ENCODE measurements at places on chromosomes 16 and 17.
A peak's percentile ranks its signal among the peaks of the same experiment; 100 is the strongest.

DNA sequence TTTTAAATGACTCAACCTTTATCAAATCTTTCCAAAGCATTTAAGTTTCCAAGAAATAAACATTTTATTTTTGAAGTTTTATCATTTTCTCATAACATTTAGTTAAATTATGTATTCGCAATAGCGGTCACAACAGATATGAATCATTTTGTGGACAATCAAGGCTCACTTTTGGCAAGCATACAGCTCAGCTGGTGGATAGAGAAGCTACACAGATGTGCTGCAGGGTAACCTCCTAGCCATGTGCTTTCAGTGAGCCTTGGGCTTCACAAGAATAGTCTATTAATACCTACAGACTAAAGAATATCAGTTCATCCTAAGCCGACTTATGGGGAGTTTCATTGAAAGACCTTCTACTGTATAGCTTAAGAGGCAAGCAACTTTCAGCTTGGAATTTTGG lies 144.8 kb downstream of the MRTFB start:
- DNase-seq: no peak

- DNase-seq: no peak
These were observed 18.8 kb downstream of the ALOX15B start for GRCh38 chr17:8057691-8058114.

GRCh38 chr16:48852951-48853350 lies 243.0 kb upstream of the N4BP1 start:
- DNase-seq: no peak

GRCh38 chr16:66843191-66843590 lies 1.0 kb upstream of the CA7 start:
- no peak for DNase-seq

GRCh38 chr16:72646615-72647014 lies 401.3 kb downstream of the ZFHX3 start:
- no peak for DNase-seq

DNA sequence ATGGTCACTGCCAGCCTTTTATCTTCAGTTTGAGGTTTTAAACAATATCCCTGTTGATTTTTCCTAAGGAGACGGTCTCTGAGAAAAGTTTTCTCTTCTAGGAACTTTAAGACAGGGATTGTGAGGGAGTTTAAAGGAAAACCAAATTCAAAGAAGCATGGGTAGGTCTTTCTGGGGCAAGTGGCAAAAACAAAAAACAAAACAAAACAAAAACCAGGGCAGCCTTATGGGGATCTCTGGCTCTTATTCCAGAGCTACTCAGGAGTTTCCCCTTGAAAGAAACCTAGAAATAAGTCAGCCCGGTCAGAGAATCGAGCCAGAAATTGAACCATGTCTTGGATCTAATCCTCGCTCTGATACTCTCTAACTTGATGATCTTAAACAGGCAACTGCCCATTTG lies 424.5 kb downstream of the GRIN2A start:
- DNase-seq: no peak

GRCh38 chr16:4660454-4661007 lies 32.8 kb upstream of the NUDT16L1 start:
- peak; percentile 75 for DNase-seq

- DNase-seq: no peak
These were observed 1.1 kb upstream of the LSM12 start for GRCh38 chr17:44067545-44067940.

DNA sequence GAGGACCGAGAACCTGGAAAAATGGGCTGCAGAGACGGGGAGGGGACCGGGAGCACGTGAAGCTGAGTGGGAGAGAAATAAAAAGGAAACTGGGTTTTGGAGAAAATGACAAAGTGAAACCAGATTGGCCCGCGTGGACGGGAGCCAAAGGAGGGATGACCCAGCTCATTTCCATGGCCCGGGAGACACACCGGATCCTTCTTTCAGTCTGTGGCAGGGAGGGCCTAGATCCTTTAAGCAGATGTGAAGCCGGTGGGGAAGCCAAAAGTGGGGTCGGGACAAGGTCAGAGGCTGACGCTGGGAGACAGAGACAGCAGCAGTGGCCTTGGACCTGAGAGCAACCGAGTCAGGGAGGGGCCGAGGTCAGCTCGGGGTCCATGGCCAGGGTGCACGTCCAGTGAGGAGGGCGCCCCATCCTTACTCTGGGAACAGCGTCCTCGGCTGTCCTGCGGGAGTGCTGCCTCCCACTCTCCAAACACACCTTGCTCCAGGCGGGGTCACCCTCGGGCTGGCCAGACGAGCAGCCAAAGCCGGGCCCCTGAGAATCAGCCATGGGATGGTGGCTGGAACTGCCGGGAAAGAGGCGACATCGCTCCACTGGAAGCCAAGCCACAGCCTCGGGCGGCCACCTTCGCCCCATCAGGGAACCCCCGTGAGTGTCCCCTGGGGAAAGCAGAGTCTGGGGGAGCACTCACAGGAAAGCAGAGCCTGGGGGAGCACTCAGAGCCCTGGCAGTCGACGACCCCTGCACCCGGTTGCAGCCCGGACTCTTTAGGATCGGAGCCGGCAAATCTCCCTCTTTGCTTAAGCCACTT lies 17.3 kb downstream of the CA5A start:
- DNase-seq: no peak

DNA sequence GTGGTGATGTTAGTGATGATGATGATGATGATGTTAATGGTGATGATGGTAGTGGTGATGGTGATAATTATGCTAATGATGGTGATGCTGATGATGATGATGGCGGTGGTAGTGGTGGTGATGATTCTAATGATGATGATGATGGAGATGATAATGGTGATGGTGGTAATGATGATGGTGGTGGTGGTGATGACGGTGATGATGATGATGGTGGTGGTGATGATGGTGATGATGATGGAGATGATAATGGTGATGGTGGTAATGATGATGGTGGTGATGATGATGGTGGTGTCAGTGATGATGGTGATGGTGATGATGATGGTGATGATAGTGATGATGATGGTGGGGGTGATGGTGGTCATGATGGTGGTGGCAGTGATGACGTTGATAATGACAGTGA lies 132.5 kb downstream of the DNAH9 start:
- DNase-seq: no peak

DNA sequence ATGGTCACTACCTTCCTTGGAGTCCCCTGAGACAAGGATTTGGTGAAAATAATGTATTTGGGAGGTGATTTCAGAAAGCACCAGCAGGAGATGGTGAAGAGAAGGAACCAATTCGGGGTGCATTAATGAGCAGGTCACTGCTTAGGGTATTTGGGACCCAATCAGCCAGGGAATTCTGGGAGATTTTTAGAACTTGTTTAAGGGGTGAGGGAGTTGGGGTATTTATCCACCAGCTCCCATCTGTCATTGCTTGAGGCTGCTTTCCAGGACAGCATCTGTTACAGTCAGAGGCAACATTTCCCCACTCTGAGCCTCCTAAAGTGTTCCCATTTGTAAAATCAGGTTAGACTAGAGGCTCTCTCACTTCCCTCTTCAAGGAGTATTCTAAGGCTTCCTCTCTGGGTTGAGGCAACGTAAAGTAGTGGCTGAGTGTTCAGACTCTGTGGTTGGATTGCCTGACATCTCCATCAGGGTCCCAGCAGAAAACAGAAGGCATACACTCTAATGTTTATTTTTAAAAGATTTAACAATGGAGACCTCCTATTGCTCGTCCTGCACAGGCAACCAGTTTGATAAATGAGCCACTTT lies 60.9 kb downstream of the CLEC19A start:
- no peak for DNase-seq

GRCh38 chr16:49951574-49952195 lies 73.3 kb upstream of the CNEP1R1 start:
- no peak for DNase-seq

DNA sequence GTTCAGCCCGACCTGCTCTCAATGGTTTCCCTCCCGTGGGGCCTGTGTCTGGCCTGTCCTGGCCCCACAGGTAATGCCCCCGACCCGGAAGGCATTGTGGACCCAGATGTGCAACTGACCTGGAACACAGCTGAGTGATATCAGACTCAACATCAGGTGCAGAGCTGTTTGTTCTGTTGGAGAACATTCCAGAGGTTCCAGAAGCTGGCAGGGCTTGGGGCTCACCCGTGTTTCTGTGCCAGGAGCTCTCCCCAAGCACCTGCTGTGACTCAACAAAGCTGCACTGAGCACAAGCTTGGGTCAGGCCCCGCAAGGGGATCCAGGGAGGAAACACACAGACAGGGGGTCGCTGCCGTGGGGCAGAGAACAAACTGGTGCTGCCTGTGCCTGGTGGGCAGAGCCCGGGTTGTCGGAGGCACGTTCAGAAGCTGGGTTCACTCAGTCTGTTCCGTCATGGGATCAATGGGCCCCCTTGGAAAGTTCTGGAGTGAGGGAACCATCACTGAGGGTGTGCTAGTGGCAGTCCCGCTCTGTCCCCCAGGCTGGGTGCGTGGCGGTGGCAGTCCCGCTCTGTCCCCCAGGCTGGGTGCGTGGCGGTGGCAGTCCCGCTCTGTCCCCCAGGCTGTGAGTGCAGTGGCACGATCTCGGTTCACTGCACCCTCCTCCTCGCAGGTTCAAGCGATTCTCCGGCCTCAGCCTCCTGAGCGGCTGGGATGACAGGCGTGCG lies 22.1 kb downstream of the HS3ST6 start:
- no peak for DNase-seq

DNA sequence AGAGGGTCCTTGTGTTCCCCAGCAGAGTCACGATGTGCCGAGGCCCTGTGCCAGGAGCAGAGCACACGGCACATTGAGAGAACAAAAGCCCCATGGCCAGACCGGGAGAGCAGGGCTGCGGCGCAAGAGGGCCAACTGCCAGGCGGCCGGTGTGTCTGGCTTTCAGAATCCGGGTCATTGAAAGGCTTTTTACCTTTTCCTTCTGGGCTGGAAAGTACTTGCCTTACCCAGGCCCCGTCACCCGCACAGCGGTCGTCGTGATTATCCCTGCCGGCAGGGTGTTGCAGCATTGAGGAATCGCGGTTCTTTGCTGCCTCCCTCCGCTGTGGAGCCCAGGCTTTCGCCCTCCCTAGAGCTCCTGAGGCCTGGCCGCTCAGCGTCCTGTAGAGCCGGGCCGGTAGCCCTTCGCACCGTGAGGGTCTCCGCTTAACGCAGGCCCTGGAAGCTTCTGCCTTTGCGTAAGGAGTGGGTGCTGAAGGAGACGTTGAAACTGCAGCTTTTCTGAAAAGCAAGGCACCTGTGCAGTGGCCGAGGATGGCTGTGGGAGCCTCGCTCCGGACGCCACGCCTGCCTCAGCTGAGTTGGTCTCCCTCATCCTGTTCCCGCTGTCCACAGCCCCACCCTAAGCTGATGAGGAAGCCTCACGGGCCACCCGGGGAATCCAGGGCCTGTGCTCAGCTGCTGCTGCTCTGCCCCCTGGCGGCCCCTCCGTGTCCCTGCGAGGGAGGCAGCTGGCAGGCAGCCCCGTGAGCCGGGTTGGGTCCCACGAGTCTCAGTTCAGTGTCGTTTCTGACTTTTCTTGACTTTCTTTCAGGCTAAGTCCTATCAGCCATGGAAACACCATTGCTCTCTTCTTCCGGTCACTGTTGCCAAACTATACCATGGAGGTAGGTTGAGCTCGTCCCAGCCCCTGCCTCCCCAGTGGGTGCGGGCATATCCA lies 8.6 kb upstream of the MC1R start:
- DNase-seq: peak; percentile 67

DNA sequence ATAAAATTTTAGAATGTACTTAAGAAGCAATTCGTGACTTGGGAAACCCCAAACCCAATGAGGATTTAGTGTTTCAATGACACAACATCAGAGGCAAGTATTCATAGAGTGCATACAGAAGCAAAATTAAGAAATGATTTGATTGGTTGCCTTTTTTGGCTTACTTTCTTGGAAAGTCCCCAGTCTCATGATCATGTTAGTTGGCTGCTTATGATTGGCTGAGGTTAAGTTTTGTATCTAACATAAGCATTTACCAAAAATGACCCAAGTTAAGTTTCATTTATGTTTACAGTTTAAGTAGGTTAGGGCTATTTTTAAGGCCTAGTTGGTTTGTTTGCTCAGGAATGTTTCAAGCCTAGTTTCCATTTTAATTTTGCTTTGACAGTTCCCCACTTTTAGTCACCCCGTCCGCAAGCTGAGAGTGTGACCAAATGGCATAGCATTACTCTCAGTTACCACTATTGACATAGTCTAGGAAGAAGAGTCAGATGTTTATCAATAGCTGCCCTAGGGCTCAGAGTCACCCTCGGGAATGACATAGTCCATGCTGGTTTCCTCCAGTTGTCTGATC lies 36.2 kb downstream of the DGKE start:
- DNase-seq: no peak

DNA sequence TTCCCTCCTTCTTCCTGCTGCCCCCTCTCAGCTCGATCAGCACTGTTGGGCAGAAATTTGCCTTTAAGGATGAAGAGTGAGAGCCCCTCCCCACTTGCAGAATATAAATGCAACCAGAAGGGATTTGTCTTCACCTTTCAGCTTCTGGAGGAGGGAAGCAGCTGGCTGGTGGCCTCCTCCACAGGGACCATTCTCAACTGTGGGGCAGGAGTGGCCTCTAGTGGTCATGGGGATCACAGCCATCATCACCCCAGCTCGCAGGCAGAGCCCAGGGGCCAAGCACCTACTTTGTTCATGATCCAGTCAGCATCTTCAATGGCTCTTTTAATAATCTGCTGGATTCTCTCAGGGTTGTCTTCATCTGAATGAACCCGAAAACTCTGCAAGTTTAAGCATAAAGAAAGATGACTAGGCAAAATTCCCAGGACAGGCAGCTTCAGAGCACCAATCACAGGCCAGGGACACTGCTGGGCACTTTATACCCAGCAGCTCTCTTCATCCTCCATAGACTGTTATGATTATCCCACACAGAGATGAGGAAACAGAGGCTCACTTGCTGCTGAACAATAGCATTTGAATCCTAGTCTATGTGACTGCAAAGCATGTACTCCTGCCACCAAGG lies 13.1 kb downstream of the LYRM9 start:
- peak; percentile 51 for DNase-seq

DNA sequence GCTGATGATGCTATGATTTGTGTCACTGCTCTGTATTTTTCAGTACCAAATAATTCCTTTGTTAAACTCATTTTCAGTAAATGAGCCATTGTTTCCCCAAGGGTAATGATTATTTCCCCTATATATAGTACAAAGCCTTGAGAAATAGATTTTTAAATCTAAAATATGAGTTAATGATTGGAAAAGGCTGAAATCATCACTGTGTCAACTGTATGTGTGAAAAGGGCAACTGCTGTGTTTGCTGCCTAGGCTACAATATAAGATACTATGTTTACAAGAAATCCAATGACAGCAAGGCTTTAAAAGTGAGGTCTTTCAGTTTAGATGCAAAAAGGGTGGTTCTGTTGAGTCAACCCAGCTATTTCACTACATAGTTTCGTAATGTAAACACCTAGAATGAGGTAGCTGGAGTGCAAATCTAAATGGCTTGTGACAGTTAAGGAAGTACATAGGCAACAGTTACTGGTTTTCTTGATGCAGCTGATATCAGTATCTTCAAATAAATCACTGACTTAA lies 15.3 kb downstream of the NLK start:
- no peak for DNase-seq

- DNase-seq: no peak
These were observed 671.7 kb upstream of the GOT2 start for GRCh38 chr16:59405802-59406201.

- no peak for DNase-seq
These were observed 45.6 kb downstream of the KNOP1 start for GRCh38 chr16:19672378-19672777.
